ENCODE measurements at places on chromosomes 6 and 20.

GRCh38 chr20:60137657-60138245, 179.5 kb downstream of the CDH26 start:
- DNase-seq = no peak

DNA sequence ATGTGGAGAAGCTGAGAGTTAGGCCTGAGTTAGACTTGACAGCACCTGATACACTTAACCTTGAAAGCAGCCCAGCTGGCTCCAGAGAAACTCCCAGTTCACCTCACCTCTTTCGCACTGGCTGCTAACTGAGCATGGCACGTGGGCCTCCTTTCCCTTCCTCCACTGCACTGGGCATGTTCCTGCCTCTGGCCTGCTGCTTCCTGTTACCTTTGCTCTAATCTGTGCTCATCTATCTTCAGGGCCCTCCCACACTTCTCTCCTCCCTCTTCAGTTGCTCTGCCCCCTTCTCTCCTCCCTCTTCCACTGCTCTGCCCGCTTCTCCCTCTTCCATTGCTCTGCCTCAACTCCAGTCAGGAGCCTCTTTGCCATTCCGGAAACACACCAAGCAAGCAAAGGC, 13.7 kb upstream of the UBE2V1 start:
- DNase-seq = no peak

DNA sequence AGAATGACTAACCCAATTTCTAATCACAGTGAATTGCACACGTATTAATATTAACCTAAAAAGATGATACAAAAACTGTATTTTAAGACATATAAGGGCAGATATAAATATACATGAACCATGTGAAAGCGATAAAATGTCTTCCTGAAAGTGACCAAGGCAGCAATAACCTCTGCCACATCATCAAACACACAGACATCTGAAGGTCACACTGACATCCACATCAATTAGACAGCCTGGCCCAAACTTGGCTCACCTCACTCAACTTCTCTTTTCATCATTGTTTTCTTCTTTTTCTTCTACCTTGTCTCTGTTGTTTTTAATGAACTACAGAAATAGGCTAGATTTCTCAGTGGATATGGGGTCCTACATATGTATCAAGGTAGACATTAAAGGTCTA, 128.5 kb downstream of the TRDN start:
- DNase-seq = no peak

DNA sequence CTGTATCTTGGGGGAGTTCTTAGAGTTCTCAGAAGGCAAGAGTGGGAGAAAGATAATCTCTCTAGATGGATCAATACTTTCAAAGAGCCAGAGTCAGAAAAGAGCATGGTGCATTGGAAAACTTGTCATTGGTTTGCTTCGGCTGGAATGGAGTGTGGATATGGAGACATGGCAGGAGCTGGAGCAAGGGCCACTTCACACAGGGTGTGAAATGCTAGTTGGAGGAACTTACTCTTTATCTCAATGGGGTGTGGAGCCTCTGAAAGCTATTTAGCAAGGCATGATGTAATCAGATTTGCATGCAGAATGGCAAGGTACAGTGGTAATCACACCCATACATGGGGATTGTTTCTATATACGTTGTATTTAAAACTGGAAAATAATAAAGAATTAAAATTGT, 31.5 kb upstream of the PAQR8 start:
- no peak for DNase-seq

GRCh38 chr6:98747960-98748359, 86.4 kb upstream of the POU3F2 start:
- DNase-seq = no peak

DNA sequence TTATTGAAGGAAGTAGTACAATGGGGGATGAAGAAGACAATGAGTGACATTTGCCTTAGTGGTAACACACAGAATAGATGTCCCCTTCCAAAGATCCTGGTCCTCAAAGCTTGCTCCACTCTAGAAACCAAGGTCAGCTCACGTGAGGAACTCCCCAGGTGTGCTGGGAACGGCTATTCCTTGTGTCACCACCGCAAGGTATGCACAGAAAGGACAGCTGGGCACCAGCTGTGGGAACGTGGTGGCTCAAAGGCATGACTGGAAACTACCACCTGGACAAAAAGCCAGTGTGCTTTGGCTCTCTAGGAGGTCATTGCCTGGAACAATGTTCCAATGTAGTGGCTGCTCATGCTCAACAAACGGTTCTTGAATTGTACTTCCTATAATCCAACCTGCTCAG, 94.0 kb downstream of the SLC22A3 start:
- no peak for DNase-seq

DNA sequence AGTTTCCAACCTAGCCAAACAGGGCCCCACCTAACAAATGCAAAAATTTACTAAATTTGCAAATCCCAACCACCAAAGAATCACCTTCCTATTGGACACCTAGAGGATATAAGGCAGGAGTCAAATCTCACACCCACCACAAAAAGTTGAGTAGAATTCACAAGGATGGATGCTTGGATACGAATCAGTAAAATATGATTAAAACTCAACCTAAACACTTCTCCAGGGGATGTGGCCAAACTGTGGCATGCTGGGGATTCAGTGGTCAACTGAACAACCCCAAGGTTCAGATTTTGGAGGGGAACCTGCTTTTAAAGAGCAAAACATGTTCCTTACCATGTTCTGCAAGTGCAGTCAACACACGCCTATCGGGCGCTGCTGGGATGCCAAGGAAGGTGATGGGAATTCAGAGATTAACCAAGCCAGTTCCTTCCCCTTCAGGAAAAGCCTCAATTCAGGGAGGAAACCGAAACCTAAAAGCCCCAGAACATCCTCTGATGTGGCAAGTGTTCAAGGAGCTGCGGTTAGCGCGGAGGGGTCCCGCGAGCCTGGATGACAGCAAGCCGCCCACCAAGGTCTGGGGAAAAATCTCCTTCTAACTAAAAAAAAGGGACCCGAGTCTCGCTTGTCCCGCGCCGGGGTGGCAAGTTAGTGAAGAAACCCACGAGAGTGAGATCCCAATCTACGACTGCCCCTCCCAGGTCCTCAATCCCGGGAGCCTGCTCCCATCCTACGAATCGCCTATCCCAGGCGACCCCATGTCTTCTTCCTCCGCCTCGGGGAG, 902 bp downstream of the SAMHD1 start:
- DNase-seq = no peak

- no peak for DNase-seq
Observed at GRCh38 chr20:56956534-56956933, 309.9 kb downstream of the BMP7 start.

DNA sequence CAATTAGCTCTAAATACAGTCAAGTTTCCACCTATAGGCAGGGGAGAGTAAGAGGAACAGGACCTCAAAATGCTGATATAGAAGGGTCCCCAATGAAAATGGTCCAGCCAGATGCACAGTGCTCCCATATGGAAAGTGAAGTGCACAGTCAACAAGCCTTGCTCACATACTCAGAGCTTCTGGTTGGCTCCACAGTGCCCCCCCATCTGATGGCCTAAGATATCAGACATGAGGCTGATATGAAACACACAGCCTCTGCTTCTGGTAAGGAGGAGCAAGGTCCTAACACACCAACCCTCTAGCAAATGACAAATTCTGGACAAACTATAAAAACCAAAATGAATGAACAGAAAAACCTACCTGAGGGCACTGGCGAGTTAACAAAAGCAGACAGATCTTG, 111.4 kb upstream of the EMILIN3 start:
- no peak for DNase-seq

DNA sequence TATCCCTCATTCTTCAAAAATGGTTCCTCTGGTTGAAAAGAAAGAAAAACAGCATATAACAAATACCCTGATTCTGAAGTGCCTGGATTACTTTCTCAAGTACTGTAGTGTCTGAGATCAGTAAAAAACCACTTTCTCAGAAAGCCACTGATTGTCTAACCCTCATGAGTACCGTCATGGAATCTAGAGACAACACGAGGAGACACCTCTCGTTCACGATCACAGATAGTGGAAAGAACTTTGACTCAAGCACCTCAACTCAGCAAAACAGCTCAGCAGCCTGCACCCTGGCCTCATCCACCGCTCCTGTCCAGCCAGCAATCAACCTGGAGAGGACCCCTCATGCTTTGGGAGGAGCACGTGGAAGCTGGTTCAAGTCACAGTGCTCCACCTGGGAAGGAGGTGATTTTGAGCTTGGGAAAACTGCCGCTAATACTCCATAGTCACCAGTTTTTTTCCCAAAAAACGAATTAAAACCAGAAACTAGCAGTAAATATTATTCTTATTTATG, 1.0 kb downstream of the SCML4 start:
- DNase-seq = no peak

- DNase-seq = no peak
Observed at GRCh38 chr6:145602726-145603326, 132.5 kb downstream of the EPM2A start.

DNA sequence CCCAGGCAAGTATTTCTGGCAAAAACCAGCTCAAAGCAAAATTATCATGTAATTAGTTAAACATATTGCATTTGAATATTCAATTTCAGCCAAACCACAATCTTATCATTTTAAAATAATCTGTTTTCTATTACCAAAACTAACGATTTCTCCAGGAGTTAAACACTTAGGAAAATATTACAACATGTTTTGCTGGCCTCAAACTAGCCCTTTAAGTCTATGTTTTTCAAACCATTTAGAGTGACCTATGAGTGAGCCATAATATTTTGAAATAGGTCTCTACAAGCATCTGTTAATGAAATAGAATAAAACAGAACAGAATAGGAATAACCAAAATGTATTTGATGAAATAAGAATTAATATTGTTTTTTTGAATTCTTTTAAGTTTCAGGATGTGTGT, 370.9 kb downstream of the COL12A1 start:
- no peak for DNase-seq

- no peak for DNase-seq
Observed at GRCh38 chr6:137866200-137866913, 702 bp upstream of the TNFAIP3 start.

- DNase-seq = no peak
Observed at GRCh38 chr6:148383658-148384368, 41.2 kb downstream of the SASH1 start.

DNA sequence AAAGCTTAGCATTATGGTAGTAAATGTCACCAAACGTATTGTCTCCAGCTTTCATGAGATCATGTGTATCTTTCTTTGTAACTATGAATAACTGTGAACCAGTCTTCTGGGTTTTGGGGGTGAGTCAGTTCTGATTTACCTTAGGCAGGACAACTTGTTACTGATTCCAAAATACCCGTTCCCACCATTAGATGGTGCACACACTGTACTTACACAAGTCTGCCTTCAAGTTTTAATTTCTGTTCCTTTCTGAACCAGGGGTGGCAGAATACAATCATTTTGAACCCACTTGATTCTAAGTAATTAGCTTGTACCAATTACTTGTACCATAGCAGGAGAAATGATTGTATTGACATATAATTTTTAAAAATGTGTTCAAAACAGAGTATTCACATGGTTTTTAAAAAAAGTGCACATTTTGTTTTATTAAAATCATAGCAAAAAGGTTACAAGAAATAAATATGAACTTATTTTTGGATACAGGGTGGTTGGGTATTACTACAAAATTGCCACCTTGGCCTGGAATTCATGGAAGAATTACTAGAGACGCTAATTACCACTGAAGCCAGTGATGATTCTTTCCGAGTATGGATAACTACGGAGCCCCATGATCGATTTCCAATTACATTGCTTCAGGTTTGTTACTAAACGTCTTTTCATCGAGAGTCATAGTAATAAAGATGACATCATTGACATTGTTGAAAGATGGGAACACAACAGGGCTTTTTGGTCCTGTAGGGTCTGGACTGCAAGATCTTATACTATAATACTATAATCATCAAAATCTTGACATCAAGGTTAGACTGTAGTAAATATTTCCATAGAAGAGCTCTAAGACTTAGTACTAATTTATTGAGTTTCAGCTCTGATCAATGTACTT, 75.2 kb upstream of the GLP1R start:
- peak; percentile 8 for DNase-seq

- DNase-seq = no peak
Observed at GRCh38 chr6:125577124-125577662, 172.2 kb upstream of the HEY2 start.

DNA sequence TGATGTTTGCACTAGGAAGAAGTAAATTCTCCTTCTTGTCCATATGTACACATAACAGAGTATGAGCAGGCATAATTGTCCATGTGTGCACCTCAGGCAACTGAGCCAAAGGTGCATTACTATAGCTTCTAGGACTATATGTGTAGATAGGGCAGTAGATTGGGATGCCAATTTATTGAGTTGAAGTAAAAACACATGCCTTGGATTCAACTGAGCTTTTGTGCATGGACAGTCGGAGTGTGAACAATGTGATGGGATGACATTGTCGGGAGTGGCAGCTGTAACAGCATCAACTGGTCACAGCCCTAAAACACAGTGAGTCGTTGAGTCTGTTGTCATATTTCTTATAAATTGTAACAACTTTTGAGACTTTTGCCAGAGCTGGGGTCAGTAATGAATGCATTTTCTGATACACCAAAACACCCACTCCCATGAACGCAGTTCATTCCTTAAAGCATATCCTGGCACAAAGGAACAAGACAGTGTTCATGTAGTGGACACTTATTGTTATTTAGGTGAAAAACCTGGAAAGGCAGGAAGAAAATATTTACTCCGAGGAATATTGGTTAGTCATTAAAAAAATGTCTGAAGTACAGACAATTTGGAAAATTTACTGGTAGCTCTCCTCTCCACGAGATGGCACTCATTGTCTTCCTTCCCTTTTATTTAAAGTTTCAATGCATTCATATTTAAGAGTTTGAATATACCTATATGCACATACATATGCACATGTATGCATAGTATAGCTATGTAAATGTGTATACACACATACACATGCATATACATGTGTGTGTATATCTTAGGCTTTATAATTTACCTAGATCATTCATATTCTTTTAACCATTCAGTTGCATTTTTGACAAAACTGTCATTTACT, 302.0 kb upstream of the STXBP5 start:
- DNase-seq = no peak

DNA sequence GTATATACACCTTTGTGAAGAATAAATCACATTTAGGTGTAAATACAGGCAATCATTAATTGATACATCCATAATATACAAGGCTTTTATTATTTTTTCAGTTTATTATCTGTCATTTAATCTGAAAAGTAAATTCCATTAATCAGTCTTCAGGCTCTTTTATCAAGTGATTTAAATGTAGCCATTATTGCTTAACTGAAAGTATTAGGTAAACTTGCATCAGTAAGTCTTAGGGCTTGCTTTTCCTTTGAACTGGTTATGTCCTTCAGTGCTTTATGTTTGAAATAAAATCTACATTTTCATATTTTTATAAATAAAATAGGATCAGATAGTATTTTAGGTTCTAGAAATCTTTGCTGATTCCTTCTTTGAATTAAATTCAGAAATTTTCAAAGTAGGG, 4.1 kb downstream of the TPBG start:
- no peak for DNase-seq

DNA sequence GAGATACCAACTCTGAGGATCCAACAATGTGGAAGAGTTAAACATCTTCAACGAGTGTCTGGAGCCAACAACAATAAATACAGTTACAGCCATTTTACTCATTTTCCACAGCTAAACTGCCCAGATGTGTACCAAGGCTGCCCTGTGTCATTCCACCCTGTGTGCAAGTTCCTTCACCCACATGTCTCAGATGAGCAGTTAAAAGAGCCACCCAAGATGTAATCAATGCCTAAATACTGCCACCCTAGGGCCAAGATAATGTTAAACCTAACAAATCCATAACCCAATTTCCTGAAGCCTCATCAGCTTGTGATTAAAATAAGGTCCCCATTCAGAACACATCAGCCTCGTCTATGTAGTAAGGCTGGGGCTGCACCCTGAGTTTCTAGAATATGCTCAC, 59.9 kb downstream of the GMDS start:
- no peak for DNase-seq
